ENCODE measurements at places on chromosomes 12 and 14. TPM values are rescaled to one million over a fixed set of nuclear protein-coding genes. Genes with fewer than 3 reads are reported as not detected.
A peak's percentile ranks its signal among the peaks of the same experiment; 100 is the strongest.

DNA sequence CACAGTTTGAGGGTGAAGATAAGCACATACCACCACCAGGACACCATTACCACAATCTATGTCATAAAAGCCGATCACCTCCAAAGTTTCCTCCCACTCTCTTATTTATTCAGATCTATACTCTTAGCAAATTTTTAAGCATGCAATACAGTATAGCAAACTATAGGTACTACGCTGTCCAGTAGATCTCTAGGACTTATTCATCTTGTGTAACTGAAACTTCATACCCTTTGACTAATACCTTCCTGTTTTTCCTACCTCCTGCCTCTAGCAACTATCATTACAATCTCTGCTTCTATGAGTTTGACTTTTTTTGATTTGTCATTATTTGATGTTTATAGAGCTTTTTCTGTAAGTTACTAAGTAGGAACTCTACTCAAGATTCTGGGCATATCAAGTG is 84.5 kb upstream of the MANSC4 start:
- DNase-seq, result no peak

- no peak for DNase-seq
Observed at GRCh38 chr12:49567302-49567610, 686 bp downstream of the MCRS1 start.

DNA sequence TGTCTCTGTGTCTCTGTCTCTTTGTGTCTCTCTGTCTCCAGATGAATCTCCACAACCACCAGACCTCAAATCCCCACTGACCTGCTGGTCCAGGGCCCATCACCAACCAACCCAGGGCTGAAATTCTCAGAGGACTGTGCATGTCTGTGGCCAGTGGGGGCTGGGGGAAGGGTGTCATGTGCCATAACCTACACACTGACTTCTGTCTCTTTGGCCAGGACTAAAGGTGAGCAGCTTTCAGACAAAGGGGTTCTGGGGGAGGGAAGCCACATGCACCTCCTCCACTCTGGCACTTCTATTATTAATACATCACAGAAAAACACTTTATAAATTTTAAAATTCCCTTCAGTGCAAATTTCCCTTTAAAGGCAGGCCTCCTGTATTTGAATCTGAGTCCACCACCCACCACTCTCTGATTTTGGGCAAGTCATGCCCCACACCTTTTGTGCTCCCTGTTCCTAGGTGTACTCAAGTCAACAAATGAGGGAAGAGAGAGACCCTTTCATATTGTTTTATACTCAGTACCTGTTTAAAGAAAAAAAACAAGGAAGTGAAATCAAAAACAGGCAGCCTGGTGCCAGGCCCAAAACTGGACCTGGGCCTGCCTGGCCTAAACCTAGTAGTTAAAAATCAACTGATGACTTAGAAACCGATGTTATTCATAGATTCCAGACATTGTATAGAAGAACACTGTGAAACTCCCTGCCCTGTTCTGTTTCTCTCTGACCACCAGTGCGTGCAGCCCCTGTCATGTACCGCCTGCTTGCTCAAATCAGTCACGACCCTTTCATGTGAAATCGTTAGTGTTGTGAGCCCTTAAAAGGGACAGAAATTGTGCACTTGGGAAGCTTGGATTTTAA is 80.2 kb downstream of the TUNAR start:
- no peak for DNase-seq

DNA sequence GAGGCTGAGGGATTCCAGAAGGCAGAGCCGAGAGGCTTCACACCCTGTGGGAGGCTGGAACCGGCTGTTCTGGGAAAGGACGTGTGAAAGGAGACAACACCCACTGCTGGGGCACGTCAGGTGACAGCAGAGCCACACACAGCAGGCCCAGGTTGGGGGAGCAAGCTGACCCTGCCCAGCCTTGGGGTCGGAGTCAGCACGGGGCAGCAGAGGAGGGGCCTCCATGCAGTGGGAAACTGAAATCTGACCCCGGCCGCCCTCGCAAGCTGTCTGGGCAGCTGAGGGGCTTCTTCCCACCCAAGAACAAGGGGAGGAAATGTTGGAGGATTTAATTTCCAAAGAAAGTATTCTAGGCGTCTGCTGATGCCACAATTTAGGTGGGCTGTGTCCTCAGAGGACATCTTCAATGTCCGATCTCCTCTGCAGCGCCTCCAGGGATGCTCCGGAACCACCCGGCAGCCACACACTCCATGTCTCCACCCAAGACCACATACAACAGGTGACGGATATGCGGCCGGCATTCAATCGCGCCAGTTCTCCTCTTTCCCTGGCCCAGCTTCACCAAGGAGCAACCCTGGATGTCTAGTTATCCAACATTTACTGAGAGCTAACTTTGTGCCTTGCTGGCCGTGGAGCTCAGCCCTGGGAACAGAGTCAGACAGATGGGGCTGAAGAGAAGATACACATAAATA is 30.7 kb downstream of the SNRNP35 start:
- DNase-seq, result no peak

DNA sequence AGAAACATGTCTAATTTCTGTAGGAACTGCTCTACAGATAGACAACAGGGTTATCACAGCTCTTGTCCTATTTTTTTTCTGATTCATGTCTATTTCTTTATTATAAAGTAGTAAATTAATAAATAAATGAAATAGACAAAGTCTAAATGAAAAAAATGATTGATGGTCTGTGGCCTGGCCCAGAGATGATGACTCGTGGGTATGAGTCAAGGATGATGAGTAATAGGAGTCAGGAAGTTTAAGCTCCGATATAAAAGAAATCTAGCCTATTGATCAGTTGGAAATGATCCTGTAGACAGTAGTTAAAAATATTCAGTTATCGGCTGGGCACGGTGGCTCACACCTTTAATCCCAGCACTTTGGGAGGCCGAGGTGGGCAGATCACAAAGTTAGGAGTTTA is 90.6 kb upstream of the RTL1 start:
- no peak for DNase-seq

DNA sequence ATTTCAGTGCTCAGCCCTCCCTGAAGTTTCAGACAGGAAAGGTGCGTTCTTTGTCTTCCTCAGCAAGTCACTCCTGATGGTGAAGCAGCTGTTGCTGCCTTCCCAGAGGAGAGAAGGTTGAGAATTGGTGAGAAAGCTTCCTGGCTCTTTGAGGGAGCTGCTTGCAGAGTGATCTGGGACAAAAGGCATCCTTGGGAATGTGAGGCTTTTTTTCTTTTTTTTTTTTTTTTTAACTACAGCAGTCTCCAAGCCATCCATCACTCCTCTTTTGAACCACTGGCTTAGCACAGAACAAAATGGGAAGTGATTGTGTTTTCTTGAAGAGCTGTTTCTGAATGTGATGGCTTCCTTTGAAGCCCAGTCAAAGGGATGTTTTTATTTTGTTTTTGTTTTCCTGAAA is 120.4 kb upstream of the LRIG3 start:
- DNase-seq, result peak; percentile 14

DNA sequence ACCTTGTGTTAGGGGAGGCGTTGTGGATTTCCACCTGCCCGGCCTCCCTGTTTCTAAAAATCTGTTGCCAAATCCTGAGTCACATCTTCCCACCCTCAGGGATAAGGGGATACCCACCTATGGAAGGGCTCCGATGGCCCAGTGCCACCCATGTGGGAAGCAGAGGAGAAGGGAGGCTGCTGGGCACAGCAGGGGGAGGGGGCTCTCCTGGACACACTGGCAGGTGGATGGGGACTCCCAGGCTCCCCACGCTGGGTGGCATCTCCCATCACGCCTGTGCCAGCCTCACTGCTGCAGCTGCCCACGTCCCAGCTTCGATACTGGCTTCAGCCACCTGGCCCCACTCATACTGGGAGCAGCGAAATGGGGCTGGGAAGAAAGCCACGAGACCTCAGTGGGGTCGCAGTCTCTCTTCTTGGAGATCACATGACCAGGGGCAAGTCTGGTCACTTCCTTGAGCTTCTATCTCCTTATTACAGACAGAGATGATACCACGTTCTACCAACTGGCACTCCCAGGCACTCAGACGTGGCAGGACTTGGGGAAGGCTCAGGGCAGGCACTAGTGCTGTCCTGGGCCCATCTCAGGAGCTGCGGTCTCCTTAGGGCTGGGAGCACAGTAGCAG is 72.2 kb downstream of the PITPNM2 start:
- DNase-seq, result no peak

- DNase-seq, result no peak
Observed at GRCh38 chr12:89351489-89352241, 636 bp downstream of the DUSP6 start.

DNA sequence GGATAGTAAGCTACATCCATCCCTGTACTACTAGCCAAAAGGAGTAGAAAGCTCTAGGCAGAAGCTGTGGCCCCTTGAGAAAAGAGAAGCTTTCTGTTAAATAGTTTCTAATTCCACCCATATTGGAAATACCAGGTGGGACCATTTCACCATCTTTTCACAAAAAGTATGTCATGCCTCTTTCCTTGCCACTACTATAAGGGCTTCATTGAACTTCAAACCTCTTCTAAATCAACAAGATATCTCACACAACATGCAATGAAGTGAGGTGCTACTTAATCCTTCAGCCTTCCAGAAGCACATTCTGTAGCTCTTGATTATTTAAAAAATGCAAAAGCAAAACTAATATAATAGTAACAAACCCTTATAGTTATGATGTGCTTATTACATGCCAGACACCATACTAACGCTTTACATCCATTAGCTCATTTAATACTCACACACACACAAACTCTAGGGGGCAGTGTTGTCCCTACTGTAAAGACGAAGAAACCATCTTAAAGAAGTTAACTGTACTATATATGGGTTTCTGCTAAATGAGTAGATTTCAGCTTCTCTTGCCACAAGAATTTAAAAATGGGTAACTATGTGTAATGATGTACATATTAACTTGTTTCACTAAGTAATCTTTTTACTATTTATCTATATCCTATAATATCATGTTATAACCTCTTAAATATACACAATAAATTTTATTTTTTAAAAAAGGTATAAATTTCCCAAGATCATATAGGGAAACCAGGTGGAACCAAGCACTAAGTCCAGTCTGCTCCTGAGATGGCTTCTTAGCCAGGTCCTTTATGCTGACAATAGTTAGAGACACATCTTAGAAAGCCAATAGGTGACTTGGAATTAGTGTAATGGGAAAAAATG is 124.4 kb downstream of the RPS29 start:
- DNase-seq, result peak; percentile 30

DNA sequence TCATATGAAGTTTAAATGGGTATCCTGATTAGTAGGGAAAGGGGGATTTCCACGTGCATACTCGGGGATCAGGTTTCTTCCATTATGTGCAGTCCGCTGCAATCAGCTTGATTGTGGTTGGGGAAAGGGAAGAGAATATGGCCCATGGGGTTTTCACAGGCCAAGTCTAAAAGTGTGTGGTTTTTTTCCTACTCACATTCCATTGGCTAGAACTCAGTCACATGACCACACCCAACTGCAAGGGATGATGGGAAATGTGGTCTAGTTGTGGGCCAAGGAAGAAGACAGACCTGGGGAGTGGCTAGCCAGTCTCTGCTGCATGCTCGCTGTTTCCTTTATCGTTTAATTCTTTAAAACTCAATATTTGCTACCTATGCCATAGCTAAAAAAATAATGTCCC is 105.1 kb downstream of the PRIMA1 start:
- no peak for DNase-seq

GRCh38 chr12:27555925-27556778 is 32.1 kb downstream of the PPFIBP1 start:
- no peak for DNase-seq

GRCh38 chr12:115375186-115375991 is 691.4 kb upstream of the TBX3 start:
- no peak for DNase-seq

DNA sequence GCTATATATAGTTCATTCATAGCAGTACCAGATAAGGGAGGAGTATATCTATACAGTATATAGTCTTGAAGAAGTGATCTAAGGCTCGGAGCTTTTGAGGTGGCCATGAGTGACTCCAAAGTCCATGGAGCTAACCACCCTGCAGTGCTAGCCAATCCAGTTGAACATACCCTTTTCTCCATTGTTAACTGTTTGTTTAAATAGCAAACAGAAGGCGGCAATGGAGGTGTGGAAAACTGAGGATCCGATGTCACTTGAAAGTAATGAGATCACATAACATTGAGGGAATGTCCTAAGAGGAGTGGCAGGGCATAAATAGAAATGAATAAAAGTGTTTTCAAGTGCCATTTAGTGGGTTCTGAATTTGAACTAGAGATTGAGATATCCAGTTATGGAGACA is 12.4 kb upstream of the SNAPC1 start:
- no peak for DNase-seq

GRCh38 chr14:67480011-67480410 is 8.5 kb downstream of the TMEM229B start:
- peak; percentile 32 for DNase-seq

DNA sequence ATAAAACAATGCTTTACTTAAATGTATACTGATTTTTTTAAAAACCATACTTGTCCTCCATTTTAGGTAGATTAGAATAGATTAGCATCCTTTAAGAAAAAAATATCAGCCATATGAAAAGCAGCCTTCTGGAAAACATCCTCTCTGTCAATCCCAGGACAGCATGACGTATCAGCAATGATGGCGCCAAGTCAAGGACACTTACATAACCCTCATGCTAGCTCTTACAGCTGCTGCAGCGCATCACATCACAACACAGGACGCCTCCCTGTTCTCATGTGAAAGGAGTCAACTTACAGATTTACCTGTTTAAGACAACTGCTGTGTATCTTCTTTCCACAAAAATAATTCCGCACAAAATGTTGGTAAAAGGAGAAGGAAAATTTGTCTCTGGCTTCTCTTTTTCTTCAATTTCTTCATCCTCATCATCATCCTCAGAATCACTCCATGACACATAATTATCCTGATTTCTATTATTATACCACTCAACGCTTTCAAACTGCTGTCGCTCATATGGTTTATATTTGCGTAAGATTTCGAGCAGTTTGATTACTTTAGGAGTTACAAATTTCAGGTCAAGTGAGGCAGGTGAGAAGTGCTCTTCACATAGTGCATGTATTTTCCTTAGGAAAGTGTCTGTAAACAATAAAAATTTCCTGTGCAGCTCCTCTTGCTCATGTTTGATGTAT is 33.3 kb downstream of the DICER1 start:
- no peak for DNase-seq

DNA sequence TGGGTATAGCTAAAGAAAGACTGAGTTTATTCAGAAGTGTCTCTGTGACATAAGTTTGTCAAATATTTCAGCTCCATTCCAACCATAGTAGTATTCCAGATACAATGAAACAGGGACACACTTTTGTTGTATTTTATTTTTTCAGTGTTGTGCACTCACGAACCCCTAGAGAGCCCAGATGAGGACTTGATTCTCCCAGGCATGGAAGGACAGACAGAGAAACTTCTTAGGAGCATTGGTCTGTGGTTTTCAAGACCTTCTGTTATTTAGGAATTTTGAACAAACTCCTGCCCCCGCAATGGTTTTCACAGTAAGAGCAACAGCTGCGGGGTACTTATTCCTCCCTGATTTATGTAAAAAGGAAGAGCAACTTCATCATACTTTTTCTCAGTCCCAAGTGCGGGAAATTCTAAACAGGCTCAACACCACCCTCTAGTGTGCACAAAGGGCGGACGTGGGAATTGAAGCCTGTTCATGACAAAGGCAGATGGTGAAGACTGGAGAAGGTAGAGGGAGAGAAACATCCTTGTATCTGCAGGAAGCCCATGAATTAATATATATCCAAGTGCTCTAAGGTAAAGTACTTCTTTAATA is 147.6 kb downstream of the PAH start:
- DNase-seq, result peak; percentile 40

GRCh38 chr12:90682398-90682797 is 272.6 kb downstream of the CCER1 start:
- DNase-seq, result no peak

RPS6KA5 gene
- polyA plus RNA-seq, result 3.2 TPM

EPS8 gene
- polyA plus RNA-seq, result 32.2 TPM

DYNC1H1 gene
- 287 TPM for polyA plus RNA-seq

DHRS4 gene
- 34.0 TPM for polyA plus RNA-seq

KRT78 gene
- polyA plus RNA-seq, result not detected

MIPOL1 gene
- polyA plus RNA-seq, result 13.0 TPM

SERPINA9 gene
- polyA plus RNA-seq, result not detected

STON2 gene
- polyA plus RNA-seq, result 8.5 TPM

PRKD1 gene
- 22.8 TPM for polyA plus RNA-seq

C12orf60 gene
- 2.8 TPM for polyA plus RNA-seq
